ENCODE measurements at places on chromosomes 4 and X.

GRCh38 chr4:74309223-74309622 lies 953 bp downstream of the EPGN start:
- no peak for DNase-seq

DNA sequence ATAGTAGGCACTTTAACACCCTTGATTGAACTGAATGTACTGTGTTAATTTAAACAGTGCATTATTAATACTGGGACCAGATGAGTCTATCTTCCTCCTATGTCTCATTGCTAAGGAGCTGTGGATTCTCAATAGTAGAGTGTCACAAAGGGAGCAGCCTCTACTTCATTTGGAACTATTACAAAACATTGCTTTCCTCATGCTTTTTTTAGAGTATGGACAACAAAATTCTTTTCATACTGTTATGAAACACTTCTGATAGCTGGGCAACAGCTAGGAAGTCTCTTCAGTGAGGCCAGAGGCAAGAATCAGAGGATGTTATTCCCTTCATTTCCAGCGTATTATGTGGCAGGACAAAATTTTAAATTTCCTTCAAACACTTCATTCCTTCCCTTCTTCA lies 160.8 kb downstream of the FBXO8 start:
- no peak for DNase-seq

DNA sequence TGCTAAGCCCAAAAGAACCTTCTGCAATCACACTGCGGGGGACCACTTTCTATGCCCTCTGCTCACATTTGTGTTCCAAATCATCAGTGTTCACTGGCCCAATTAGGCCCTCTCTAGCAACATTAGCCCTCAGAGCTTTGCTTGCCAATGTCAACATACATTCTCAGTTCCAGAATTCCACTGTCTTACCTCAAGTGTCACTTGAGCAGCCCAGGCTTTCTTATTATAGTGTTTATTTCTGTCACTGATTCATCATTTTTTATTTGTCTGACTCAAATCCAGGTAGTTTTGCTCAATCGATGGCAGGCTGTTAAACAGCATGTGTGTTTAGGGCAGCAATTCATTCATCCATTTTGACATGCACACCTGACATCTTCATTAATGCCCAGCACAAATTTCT lies 291.2 kb downstream of the TEX13A start:
- DNase-seq: no peak

GRCh38 chr4:176769514-176769913 lies 23.2 kb downstream of the VEGFC start:
- DNase-seq: peak; percentile 89

- no peak for DNase-seq
Measured at GRCh38 chr4:142378179-142378578, 467.9 kb downstream of the INPP4B start.

GRCh38 chr4:1344696-1345095 lies 2.3 kb upstream of the UVSSA start:
- no peak for DNase-seq

GRCh38 chr4:95821867-95822266 lies 18.0 kb upstream of the PDHA2 start:
- DNase-seq: no peak

GRCh38 chr4:61200187-61200915 lies at the start of gene ADGRL3:
Gene ADGRL3, plus strand, starts transcription at chr4:61200326.
- DNase-seq: no peak

Data from stromal cell of bone marrow (primary cell).